ENCODE measurements at places on chromosomes 11 and 22.
A peak's percentile ranks its signal among the peaks of the same experiment; 100 is the strongest.

DNA sequence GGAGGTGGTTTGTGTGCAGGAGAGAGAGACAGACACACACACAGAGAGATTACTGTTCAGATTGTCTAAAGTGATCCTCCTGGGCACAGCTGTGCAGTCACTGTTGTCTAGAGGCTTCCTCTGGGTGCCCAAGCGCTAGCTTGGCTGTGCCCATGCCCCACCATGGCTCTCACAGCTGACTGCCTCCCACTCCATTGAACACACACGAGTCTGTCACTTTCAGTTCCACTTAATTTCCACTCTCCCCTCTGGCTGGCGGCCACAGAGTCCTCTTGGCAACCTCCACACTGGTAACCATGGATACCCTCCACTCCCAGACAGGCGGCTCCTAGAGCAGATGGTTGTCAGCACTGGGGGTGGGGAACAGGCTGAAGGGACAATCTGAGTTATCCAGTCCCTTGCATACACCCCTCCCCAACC is 29.1 kb downstream of the MAP6 start:
- DNase-seq, result peak; percentile 81

- DNase-seq, result no peak
Measured at GRCh38 chr11:9642894-9643293, 21.0 kb upstream of the SWAP70 start.

GRCh38 chr11:126460417-126461095 is 105.1 kb downstream of the ST3GAL4 start:
- DNase-seq, result no peak

DNA sequence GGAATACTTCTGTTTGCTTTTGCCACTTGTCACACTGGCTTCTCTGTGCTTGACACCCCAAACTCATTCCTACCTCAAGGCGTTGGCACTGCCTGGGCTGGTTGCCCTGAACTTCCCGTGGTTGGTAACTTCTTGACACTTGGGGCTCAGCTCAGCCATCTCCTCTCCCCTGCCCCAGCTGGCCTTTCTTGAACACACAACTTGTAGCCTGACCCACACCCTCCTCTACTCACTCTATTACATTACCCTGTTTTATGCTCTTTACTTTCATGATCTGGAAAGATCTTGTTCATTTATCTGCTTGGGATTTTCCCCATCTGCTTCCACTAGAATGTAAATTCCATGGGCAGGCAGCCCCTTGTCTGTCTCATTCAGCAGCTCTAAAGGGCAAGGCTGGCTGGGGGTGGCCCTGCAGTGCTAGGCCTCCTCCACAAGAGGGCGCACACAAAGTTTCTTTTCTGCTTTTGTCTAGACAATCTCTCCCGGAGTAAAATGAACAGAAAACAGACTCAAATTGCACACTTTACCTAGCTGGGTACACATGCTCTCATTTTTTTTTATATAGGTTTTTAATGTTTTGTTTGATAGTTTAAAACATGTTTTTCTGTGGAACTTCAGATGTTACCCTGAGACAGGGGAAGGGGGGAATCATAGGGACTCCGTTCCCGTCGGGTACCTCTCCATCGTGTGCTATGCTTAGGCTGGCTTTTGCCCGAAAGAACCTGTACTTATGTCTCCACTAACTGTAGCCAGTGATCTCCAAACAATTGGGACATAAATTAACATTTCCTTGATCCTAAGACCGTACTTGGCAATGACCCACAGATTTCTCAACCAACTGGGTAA is 16.4 kb upstream of the MRGPRX2 start:
- DNase-seq, result peak; percentile 78

DNA sequence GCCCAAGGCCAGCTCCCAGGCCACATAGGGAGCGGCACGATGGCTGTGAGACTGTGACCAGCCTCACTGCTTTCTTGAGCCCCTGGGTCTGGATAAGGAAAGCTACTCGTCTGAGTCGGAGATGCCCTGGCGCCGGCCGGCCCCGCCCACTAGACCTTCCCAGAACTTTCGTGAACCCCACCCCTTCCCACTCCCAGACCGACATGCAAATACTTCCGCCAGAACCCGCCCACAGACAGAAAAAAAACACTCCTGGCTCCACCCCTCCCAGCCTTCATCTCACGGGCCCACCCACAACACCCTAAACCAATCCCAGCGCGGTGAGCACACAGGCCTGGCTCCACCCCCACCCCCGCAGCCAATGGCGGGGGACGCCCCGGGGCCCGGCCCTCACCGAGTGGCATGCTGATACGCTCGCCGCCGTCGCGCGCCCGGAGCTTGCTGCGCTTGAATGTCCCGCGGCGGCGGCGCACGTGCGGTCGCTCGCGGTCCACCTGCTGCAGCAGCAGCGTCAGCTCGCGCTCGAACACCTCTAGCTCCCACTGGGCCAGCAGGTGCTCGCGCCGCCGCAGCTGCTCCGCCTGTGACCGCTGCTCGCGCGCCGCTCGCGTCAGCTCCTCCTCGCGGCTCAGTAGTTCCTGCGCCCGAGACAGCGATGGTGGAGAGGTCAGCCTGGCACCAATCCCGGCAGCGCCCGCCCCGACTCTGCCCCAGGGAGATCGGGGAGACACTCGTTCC is 7.0 kb downstream of the MAP3K11 start:
- DNase-seq, result peak; percentile 94

GRCh38 chr11:131612533-131612932 is 242.1 kb downstream of the NTM start:
- DNase-seq, result no peak

GRCh38 chr22:26448941-26449340 is 19.9 kb downstream of the ASPHD2 start:
- no peak for DNase-seq

DNA sequence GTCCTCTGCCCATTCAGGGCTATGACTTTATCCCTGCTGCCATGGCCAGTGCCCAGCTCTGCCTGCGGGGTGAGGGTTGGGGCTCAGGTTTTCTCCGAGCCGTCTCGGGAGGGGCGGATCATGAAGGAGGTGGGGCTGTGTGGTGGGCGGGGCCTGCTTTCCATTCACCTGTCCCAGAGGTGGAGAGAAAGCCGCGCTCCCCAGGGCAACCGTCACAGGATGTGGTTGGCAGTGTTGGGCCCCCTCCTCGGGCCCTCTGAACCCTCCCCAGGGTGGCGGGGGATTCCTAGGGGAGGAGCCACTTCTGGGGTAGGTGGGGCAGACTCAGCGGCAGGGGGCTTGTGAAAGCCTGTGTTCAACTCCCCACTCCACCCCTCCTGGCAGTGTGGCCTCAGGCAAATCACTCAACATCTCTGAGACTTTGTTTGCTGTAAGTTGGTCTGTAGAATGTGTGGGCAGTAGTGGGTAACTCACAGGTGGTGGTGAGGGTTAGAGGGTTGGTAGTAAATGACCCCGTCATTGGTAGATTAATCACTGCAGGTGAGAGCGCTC is 50.3 kb downstream of the CD6 start:
- no peak for DNase-seq

GRCh38 chr22:39144101-39144767 is 8.2 kb downstream of the CBX7 start:
- no peak for DNase-seq

GRCh38 chr22:33400061-33400840 is 342.1 kb upstream of the SYN3 start:
- DNase-seq, result no peak

DNA sequence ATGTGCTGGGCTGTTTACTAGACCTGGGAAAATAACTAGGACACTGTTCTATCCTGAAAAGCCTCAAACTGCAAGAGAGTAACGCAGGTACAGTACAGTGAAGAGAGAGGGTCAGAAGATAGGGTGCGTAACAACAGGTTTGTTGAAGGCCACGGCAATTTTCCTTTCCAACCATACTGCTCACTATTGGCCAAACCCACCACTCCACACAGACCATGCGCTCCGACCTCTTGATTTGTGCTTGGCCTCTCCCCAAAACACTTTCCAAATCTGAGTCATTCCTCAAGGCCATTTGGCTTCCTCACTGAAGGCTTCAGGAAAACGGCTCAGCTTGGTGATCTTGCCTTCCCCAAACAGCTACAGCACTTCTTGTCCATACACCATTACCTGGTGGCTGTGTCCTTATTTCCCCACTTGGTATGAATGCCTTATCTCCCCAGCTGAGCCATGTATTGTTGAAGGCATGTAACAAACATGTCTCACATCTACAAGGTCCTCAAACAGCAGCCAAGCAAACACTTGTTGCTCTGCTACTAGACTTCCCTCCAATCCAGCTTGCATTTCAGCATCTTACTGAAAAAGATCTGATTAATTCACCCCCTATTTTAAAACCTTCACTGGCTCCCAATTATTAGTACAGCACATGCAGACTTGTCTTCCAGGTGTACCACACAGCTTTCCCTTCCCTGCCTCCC is 40.9 kb downstream of the TCF20 start:
- DNase-seq, result no peak

DNA sequence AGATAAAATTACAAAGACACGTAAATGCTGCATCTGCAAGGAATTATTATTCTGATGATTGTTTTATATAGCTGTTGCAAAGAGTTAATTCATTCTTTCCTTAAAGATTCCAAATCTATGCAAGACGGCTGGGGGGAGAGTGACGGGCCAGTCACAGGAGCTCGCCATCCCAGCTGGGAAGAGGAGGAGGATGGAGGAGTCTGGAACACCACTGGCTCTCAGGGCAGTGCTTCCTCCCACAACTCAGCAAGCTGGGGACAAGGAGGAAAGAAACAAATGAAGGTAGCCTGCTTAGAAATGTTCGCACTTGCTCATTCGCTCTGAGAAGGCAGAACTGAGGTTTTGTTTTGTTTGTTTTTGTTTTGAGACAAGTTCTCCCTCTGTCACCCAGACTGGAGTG is 73.0 kb upstream of the ADSL start:
- no peak for DNase-seq

DNA sequence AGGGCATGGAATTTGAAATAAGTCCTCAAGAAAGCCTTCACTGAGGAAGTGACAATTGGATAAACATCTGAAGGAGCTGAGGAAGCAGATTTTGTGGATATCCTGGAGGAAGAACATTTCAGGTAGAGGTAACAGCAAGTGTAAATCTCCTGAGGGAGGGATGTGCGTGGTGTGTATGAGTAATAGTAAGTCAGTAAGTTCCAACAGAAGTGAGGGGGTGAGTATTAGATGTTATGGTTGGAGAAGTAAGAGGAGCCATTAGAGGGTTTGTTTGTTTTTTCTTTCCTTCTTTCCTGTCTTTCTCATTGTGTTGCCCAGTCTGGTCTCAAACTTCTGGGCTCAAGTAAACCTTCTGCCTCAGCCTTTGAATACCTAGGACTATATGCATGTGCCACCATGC is 29.0 kb downstream of the ANKRD42 start:
- no peak for DNase-seq

DNA sequence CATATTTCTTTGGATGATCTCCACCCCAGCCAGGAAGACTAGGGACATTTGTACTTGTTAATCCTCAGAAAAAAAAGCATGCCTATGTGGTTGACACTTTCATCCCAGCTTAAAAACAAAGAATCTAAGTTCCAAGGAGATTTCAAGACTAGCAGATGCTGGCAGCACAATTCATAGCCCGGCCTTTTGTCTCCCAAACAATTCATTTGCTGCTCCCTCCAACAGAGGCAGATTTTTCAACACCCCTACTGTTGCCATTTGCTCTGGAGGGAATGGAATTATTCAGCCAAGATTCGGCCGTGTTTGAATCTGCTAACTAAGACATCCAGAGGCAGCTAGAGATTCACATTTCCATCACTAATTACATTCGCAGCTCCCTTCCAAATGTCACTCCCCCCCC is 15.3 kb downstream of the P2RX3 start:
- DNase-seq, result no peak

GRCh38 chr11:23924226-23924625 is 572.6 kb upstream of the LUZP2 start:
- DNase-seq, result no peak

DNA sequence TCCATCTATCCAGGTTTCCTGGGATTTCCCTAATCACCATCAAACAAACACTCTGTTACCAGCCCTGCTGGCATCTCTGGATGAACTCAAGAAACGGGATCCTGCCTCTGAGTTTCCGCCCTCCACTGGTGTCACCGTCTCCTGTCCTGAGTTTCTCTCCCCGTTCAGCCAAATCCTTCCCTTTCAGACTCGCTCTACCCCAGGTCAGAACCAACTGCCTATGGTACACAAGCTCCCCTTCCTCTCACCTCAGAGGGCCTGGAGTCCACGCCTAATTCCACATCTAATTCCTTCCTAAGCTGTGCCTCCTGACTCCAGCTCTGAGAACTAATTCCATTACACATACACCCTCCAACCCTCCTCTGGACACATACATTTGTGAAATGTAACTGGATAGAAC is 96.1 kb downstream of the SHANK2 start:
- DNase-seq, result no peak

GRCh38 chr11:6258141-6258540 is 1.5 kb upstream of the CCKBR start:
- DNase-seq, result no peak

GRCh38 chr11:134471716-134472455 is 59.8 kb upstream of the B3GAT1 start:
- no peak for DNase-seq

All from glutamatergic neuron (in vitro differentiated cells).